ENCODE measurements at places on chromosomes 7 and 10. TPM values are rescaled to one million over a fixed set of nuclear protein-coding genes. Genes with fewer than 3 reads are reported as not detected.

DNA sequence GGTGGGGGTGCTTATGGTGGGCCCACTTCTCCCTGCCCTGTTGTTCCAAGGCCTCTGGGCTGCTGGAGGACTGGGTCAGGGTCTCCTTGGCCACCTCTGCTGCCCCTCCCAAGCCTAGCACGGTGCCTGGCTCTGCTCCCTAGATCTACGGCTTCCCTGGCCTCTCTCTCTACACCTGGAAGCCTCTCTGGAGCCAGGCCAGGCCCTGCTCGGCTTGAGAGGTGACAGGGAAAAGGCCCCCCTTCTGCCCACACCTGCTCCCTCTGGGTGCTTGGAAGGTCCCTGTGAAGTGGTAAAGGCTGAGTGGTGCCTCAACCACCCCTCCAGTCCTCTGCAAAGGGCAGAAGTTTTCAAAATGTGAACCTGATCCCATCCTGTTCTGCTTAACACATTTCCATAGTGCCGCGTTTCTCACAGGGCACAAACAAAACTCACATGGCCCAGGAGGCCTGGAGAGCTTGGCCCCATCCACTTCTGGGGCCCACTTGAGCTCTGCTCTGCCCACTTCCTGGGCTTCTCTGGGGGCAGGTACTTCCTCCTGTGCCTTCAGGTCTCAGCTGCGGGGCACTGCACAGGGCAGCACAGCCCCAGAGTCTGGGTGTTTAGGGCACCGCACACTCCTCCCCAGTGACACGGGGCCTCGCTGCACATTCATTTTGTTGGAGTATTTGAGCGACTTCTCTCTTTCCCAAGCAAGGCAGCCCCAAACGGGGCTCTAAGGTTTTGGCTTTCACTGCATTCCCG lies 169.9 kb downstream of the PIP4K2A start:
- DNase-seq, result no peak

- DNase-seq, result no peak
Measured at GRCh38 chr7:33671531-33672262, 233.6 kb upstream of the BMPER start.

DNA sequence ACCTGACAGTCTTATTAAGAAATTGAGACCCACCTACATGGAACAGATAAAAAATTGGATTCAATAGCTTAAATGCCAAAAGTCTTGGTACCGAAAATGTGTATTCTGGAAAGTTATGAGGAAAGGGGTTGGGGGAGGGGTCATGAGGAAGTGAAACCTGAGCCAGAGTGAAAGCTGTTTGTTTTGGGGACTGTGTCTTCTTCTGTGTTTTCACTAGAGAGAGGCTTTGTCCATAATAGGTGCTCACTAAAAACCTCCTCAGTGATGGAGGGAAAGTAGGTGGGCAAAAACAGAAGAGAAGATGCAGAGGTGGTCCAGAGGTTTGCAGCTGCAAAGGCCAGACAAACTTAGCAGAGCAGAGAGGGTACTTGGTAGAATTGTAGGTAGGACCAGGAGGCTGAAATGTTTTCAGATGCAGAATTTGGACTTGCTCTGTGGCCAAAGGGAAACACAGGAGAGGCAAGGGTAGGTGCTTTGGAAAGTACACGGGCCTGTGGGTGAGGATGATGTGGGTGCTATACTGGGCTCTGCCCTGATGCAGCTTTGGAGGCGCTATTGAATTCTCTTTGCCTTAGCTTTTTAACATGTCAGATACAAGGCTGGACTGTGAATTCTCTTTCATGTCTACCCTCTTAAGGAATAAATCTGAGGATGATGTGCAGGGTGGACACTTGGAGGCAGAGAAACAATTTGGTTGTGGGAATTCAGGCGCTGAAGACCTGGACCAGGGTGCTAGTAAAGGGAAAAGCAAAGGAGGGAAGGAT lies 254.6 kb downstream of the PTEN start:
- no peak for DNase-seq

DNA sequence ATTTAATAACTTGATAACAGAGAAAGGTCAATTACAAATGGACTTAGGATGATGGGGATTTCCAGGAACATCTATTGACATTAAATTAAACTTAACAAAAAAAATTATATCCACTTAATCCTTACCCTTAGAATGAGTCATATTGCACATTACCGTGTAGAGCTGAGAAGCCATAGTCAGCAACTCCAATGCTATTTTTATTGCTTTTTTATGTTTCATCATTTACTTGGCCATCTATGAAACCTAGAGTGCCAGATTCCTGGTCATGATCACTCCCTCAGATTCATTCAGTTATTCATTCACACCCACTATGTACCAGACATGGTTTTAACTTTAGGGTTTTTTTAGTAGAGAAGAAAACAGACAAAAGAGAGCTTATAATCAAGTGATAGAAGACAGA lies 1180.4 kb downstream of the CNTNAP2 start:
- DNase-seq, result no peak

DNA sequence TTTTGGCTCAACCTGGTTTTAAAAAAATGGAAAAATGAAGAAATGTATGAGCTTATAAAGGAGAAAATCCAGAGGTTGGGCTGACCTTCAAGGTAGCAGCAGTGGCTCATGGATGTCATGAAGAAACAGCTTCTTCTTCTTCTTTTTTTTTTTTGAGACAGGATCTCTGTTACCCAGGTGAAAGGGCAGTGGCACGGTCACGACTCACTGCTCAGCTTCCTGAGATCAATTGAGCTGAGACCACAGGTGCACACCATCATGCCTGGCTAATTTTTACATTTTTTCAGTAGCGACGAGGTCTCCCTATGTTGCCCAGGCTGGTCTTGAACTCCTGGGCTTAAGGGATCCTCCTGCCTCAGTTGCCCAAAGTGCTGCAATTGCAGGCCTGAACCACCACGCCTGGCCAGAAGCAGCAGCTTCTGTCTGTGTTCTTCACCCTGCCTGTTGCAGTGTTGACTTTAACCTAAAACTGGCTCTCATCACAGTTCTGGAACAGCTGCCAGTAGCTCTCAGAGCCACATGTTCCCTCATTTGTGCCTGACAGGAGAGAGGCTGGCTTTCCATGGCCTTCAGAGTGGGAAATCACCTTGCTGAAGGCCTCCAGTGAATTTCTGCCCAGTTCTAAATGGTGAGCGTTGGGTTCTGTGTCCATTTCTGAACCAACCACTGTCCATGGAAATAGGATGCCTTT lies 117.7 kb downstream of the PFKFB3 start:
- no peak for DNase-seq

GRCh38 chr7:102170393-102170970 lies 116.2 kb upstream of the SH2B2 start:
- DNase-seq, result no peak

DNA sequence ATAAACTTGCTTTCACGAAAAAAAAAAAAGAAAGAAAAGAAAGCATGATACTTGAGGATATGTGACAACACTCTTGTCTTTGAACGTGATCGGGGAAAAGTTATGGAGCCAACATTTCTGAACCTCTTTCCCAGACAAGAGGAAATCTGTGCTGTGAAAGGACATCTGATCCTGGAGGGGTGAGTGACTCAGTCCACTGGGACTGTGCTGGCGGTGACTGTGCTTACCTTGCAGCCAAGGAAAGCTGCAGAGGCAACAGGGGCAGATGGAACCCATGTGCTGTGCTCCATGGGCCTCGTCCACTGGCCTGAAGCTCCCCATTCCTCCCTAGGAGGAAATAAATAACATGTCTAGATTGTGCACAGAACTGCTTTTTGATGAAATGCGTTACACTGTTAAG lies 116.5 kb upstream of the RAB11FIP2 start:
- no peak for DNase-seq

GRCh38 chr7:139937715-139938114 lies 108.7 kb downstream of the TBXAS1 start:
- DNase-seq, result no peak

- no peak for DNase-seq
Measured at GRCh38 chr10:29751684-29752083, 116.9 kb upstream of the SVIL start.

DNA sequence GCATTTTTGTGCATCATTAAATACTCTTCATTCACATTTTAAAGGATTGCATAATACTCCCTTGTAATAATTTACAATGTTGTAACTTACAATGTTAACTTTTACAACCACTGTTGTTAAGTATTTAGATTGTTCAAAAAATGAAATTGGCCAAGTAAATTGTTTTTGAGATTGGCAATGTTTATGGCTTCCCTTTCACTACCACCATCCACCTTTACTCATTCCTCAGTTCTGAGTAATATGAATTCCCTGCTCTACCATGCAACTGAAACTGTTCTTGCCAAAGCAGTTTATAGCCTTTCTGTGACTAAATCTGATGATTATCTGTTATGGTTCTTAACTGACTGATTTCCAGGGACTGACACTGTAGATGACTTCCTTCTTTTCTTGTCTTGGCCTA lies 80.5 kb upstream of the TMEM106B start:
- no peak for DNase-seq

DNA sequence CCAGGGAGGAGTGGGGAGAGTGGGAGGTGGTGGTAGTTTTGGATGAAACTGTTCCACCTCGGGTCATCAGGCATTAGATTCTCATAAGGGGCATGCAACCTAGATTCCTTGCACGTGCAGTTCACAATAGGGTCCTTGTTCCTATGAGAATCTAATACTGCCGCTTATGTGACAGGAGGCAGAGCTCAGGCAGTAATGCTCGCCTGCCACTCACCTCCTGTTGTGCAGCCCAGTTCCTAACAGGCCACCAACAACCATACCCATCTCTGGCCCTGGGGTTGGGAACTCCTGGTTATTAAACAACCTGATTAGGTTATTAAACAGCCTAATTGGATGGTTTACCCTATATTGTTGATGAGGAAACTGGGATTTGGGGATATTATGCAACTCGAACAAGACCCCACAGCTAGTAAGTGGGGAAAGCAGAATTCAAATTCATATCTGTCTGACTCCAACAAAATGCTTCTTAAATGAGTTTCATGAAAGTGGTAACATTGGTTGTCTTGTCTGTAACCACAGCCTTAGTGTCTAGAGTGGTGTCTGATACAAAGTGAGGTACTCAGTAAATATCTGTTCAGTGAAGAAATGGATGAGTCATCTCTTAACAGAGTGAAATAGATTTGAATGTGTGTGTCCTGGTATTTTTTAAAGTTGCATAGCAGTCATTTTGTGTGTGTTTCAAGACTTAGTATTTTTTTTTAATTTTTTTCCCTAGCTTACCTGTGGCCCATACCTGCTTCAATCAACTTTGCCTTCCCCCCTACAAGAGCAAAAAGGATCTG lies 101.6 kb downstream of the HECTD2 start:
- no peak for DNase-seq

GRCh38 chr10:25522946-25523608 lies 348.3 kb downstream of the GPR158 start:
- DNase-seq, result no peak

DNA sequence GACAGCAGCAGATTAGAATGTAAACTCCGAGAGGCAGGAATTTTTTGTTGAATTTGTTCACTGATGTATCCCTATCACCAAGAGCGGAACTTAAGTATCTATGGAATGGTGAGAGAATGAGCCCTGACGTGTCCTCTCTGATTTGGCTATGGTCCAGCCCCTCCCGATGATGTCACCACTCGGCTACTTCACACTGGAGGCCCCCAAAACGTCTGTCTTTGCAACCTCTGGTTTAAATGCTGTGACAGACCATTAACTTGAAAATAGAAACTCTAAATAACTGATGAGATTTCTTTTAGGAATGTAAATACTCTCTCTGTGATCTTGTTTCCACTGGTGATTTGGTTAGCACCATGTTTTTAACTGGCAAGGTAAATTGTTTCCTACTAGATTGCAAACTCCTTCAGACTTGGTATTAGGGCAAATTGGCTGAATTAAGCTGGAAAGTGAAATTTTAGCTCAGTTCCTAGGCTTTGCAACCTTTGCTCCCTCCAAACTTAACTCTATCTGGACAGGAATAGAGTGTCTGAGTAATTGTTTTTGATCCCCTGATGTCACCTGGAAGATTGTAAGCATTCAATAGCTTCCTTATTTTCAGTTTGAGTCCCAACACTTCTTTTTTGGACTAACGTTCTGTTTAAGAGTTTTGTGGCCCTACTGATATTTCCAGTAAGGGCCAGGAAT lies 19.1 kb downstream of the SLC16A12 start:
- DNase-seq, result no peak

- peak; percentile 78 for DNase-seq
Measured at GRCh38 chr10:31896968-31897384, 31.7 kb downstream of the ARHGAP12 start.

DNA sequence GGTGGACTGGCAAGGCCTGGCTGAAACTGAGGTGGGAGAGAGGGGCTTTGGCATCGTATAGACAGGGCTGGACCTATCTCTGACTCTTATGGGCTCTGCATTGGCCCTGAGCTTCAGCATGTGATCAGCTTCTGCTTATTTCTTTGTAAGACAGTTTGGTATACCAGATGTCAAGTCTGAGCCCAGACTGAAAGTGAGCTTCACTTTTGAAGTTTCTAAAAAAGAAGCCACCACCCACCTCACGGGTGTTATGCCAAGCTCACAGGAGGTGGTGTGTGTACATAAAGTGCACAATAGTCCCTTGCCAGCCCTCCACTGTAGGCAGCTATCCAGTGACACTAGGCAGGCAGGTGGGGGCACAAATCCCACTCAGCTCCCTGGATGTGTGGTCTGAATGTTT lies 68.7 kb upstream of the SEPHS1 start:
- no peak for DNase-seq

- DNase-seq, result no peak
Measured at GRCh38 chr7:111535142-111535870, 27.0 kb downstream of the IMMP2L start.

DNA sequence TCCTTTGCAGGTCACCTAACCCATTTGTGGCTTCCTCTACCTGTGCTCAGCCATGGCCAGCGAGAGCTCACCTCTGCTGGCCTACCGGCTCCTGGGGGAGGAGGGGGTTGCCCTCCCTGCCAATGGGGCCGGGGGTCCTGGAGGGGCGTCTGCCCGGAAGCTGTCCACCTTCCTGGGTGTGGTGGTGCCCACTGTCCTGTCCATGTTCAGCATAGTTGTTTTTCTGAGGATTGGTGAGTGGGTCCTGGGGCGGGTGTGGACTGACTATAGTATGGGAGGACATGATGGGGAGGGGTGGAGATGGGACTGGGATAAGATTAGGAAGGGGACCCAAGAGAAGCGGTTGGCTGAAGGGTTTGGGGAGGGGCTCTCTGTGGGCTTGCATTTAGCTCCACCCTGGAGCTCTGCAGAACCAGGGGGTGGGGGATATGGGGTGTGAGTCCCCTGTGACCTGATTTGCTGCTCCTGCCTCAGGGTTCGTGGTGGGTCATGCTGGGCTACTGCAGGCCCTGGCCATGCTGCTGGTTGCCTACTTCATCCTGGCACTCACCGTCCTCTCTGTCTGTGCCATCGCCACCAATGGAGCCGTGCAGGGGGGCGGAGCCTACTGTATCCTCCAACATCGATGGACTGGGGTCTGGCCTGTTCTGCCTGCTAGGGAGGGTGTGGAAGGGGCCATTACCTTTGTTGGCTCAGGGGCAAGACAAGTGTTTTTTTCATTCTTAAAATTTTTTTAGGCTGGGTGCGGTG lies 1.8 kb downstream of the SLC12A9 start:
- no peak for DNase-seq

FZD8 gene
- total RNA-seq, result 19.3 TPM

ITIH2 gene
- not detected for total RNA-seq

JAKMIP3 gene
- total RNA-seq, result 0.07 TPM

OR2A42 gene
- under 0.01 TPM for total RNA-seq

CDHR1 gene
- not detected for total RNA-seq

Measured in pulmonary artery endothelial cell (primary cell).